ENCODE measurements at places on chromosomes 6 and 20. TPM values are rescaled to one million over a fixed set of nuclear protein-coding genes. Genes with fewer than 3 reads are reported as not detected.
A peak's percentile ranks its signal among the peaks of the same experiment; 100 is the strongest.

DNA sequence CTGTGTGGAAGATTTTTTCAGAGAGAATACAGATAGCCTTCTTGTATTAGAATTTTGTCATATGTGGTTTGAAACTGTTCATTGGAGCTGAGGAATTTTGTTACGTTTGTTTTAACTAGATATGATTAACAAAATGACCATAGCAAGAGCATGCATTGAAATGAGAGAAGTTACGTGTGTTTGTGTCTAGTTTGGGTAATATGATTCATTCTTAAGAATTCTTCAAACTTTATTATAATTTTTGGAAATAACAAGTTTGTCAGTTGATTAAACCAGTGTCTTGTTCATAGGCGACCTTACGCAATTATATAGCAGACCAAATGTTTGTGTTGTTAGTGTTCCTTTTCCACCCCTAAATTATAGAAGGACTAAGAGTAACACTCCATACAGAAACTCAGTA lies 5.5 kb downstream of the GMNN start:
- H3K36me3 ChIP-seq = peaks cover 52% of the 10 kb centered on the region
- H3K27me3 ChIP-seq = no peaks in the 10 kb centered on the region
- no peak for DNase-seq
- peak overlapping the region; percentile 69 for H3K27ac ChIP-seq

GRCh38 chr6:10381133-10381829 lies 33.6 kb downstream of the TFAP2A start:
- H3K27ac ChIP-seq = no peak overlapping the region
- H3K4me1 ChIP-seq = 0 out of 2 replicates have a peak, but pooled peaks cover 5% of the 10 kb centered on the region
- no peaks in the 10 kb centered on the region for H3K27me3 ChIP-seq
- H3K4me3 ChIP-seq = no peak overlapping the region
- no peak for DNase-seq

- no peak overlapping the region for H3K4me3 ChIP-seq
- H3K36me3 ChIP-seq = no peaks in the 10 kb centered on the region
Measured at GRCh38 chr6:163192591-163192990, 221.9 kb upstream of the QKI start.

DNA sequence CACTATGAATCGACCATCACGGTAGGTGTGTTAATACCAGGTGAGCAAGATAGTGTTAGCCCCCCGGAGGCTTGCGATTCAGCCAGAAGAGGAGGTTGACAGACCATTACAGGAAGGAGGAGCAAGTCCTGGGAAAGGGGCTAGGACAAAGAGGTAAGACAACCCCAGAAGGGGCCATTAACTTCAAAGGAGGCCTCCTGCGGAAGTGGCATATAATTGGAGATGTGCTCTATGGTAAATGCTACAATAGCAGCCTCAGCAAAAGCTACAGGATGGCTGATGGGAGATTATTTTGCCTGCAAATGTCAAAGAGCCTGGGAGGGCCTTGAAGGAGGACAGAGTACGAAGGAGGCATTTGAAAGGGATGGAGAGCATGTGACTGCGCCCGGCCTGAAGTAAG lies 108.6 kb upstream of the CITED2 start:
- H3K4me3 ChIP-seq = no peak overlapping the region
- no peaks in the 10 kb centered on the region for H3K36me3 ChIP-seq
- H3K27me3 ChIP-seq = no peaks in the 10 kb centered on the region
- H3K4me1 ChIP-seq = no peaks in the 10 kb centered on the region

- no peak overlapping the region for H3K27ac ChIP-seq
- no peaks in the 10 kb centered on the region for H3K36me3 ChIP-seq
- peaks cover 31% of the 10 kb centered on the region for H3K4me1 ChIP-seq
- H3K4me3 ChIP-seq = no peak overlapping the region
- no peaks in the 10 kb centered on the region for H3K27me3 ChIP-seq
Measured at GRCh38 chr6:36252005-36252404, 17.9 kb upstream of the PNPLA1 start.

GRCh38 chr20:34999782-35000181 lies 44.1 kb downstream of the MYH7B start:
- H3K27ac ChIP-seq = no peak overlapping the region
- H3K4me3 ChIP-seq = no peak overlapping the region
- no peaks in the 10 kb centered on the region for H3K4me1 ChIP-seq
- H3K27me3 ChIP-seq = no peaks in the 10 kb centered on the region
- DNase-seq = no peak

DNA sequence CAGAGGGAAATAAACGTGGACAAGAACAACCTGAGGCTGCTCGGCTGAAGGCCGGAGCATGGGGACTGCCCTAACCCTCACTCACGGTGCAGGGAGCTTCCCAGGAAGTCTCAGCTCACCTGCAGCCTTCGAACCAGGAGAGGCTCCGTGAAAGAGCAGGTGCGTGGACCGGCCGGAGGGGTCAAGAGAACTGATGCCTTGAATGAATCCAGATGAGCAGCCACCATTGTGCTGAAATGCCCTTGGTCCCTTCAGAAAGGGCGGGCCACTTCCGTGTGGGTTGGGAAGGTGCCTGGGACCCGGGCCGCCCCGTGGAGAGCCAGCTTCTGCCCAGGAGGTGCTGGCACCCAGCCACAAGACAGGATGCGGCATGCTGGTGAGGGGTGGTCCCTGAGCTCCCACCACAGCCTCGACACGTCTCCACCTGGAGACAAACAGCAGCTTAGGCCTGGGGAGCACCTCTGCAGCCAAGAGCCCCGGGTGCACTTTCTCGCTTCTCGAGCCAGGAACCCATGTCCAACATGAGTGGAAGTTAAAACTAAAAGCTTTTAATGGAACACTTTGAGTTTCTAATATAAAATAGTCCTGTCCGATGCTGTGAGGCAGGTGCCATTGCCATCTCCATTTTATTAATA lies 83.5 kb downstream of the TTLL2 start:
- no peaks in the 10 kb centered on the region for H3K36me3 ChIP-seq
- peaks cover 98% of the 10 kb centered on the region for H3K27me3 ChIP-seq
- H3K27ac ChIP-seq = no peak overlapping the region

DNA sequence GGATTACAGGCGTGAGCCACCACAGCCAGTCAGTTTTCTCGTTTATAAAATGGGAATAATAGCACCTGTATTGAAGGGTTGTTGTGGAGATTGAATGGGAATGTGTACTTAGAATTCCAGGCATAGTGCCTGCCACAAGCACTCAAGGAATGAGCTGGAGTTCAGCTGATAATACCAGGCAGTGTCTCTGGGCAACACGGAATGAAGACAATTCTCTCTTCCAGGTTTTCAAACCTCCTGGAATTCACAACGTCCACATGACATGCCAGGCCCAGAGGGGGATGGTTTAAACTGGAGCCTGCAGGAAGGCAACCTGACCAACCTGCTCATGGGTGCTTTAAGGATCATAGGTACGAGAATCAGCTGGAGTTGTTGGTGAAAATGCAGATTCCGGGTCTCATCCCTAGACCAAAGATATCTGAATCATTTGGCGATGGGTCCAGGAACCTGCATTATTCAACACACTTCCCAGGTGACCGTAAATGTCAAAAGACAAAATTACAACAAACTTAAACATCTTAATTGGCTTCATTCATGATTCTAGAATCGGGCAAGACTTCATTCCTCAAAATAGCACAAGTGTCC lies 1.9 kb upstream of the PTPN1 start:
- peaks cover 32% of the 10 kb centered on the region for H3K4me1 ChIP-seq
- no peak overlapping the region for H3K4me3 ChIP-seq
- H3K27me3 ChIP-seq = no peaks in the 10 kb centered on the region
- no peak overlapping the region for H3K27ac ChIP-seq

DNA sequence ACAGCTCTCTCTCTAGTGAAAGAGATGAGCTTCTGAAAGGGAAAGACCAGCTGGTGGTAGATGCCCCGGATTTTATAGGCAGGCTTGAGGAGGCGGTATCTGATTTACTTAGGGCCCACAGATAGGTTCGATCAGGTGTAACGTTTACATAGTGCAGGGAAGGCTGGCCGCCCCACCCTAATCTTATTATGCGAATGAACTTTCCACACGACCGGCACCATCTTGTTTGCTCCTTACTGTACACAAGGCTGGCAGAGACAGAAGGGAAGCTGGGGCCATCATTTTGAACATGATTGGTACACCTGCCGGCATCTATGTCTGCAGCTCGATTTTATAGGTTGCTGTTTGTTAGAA lies 212.0 kb upstream of the JARID2 start:
- H3K36me3 ChIP-seq = no peaks in the 10 kb centered on the region
- no peak overlapping the region for H3K4me3 ChIP-seq
- no peak overlapping the region for H3K27ac ChIP-seq
- H3K27me3 ChIP-seq = no peaks in the 10 kb centered on the region
- DNase-seq = no peak

GRCh38 chr6:42199106-42199981 lies 4.6 kb upstream of the GUCA1B start:
- H3K4me3 ChIP-seq = no peak overlapping the region
- H3K36me3 ChIP-seq = peaks cover 4% of the 10 kb centered on the region
- no peaks in the 10 kb centered on the region for H3K27me3 ChIP-seq
- peaks cover 7% of the 10 kb centered on the region for H3K4me1 ChIP-seq

DNA sequence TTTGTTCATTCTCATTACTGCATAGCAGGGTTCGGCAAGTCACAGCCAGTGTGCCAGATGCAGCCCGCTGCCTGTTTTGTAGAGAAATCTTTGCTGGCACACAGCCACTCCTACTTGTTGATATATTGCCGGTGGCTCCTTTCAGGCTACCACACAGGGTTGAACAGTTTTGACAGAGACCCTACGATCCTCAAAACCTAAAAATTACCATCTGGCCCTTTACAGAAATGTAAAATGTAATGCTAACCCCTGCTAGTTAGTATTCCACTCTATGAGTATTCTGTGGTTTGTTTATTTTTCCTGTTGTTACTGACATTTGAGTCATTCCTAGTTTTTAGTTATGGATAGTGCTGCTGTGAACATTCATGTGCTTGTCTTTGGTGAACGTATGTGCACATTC lies 11.5 kb downstream of the DHX35 start:
- H3K4me3 ChIP-seq = no peak overlapping the region
- DNase-seq = no peak

- H3K4me3 ChIP-seq = no peak overlapping the region
- no peaks in the 10 kb centered on the region for H3K4me1 ChIP-seq
- no peaks in the 10 kb centered on the region for H3K36me3 ChIP-seq
- DNase-seq = no peak
- H3K27ac ChIP-seq = no peak overlapping the region
Measured at GRCh38 chr6:124462750-124463149, 499.5 kb upstream of the RNF217 start.

- no peak overlapping the region for H3K4me3 ChIP-seq
- no peak overlapping the region for H3K27ac ChIP-seq
Measured at GRCh38 chr20:15242773-15243172, 905.4 kb upstream of the FLRT3 start.

DNA sequence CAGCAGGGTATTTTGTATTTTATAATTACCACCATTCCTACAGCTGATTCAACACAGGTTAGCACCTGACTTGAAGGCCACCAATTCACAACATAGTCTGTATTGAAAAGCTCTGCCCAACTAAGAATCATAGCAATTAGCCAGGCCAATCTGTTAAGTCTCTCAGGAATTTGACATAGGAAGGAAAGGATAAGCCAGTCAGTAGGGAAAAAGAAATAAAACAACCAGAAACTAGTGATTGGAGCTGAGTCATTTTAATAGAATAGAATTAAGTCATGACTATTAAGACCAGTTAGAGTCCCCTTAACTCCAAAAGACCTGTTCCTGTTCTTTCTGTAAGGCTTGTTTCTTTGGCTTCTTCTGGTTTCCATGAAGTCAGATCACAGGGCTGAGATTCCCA lies 8.1 kb downstream of the RANBP9 start:
- peaks cover 5% of the 10 kb centered on the region for H3K36me3 ChIP-seq
- H3K4me3 ChIP-seq = no peak overlapping the region
- no peaks in the 10 kb centered on the region for H3K27me3 ChIP-seq
- H3K4me1 ChIP-seq = peaks cover 27% of the 10 kb centered on the region

DNA sequence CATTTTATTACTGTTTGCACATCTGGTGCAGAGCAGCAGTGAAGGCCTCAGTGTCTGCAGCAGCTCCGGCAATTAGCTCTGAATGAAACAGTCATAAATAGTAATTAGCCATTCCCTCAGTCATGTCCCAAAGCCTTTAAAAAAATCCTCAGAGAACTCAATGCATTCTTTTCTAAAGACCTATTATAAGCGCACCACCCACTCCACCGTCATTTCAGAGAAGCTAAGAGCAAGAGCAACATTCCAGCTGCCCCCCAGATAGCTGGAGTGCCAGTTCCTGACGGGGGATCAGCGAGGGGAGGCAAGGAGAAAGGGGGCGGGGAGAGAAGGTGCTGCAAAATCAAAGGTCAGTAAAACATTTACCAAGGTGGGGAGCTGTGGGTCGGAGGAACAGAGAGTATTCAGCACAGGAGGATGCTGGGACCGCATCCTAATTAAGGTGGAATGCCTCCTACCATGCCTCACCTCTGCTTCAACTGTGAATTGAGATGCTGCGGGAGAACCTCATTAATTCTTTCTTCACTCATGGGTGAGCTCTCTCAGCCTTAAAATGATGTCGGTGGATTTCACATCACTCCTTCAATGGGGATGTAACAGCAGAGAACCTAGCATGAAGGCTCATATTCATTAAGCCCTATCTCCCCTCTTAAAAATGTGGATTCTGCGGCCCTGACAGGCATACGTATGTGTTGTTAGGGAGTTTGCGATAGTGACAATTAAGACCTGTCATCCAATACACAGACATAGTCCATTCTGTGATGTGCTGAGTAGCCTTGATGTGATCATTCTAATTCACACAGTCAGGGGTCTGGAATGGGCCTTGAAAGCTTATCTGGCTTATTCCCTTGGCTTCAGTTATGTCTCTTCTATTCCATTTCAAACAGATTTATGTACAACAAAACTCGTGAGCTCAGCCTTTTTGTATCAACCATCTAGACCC lies 469.5 kb upstream of the NRSN1 start:
- no peaks in the 10 kb centered on the region for H3K4me1 ChIP-seq
- H3K4me3 ChIP-seq = no peak overlapping the region
- H3K27ac ChIP-seq = no peak overlapping the region
- H3K27me3 ChIP-seq = no peaks in the 10 kb centered on the region
- DNase-seq = no peak

DNA sequence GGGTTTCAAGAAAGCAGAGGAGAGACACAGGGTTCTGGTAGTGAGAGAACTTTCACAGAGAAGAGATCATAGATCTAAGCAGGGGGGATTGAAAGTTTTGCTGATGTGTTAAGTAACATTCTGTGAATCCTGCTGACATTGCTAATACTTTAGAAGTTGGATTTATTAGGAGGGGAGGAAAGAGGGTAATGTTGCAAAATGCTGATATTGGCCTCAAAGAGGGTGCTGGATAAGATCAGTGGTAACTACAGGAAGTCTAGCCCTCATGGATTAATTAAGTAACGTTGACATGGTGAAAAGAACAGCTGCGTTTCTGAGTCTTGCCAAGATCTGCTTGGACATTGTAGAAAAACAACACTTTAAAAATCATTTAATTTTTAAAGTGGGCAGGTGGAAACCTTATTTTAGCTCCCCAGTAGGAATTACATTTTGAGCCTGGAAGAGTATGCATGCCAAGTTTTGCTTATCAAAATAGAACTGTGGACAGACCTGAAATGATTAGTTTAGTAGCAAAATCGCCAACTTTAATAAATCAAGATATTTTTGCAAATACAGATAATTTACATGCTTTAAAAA lies 606.0 kb upstream of the HTR1E start:
- H3K27ac ChIP-seq = no peak overlapping the region
- DNase-seq = no peak
- H3K4me1 ChIP-seq = no peaks in the 10 kb centered on the region
- H3K36me3 ChIP-seq = no peaks in the 10 kb centered on the region
- no peaks in the 10 kb centered on the region for H3K27me3 ChIP-seq

The GJA10 gene
- total RNA-seq = not detected

The RRAGD gene
- 0.18 TPM for total RNA-seq

The SUMO4 gene
- 1.8 TPM for total RNA-seq

The CLPSL2 gene
- total RNA-seq = not detected

The SYTL3 gene
- 8.3 TPM for total RNA-seq

The EYA2 gene
- not detected for total RNA-seq

The SH3BGRL2 gene
- total RNA-seq = 27.4 TPM

The MYBL2 gene
- 152 TPM for total RNA-seq

The WFDC10B gene
- not detected for total RNA-seq

Data from PC-9 (cell line).